ENCODE measurements at places on chromosomes 7 and 10.

GRCh38 chr7:111098926-111099250, 8.0 kb downstream of the LRRN3 start:
- no peak for DNase-seq

DNA sequence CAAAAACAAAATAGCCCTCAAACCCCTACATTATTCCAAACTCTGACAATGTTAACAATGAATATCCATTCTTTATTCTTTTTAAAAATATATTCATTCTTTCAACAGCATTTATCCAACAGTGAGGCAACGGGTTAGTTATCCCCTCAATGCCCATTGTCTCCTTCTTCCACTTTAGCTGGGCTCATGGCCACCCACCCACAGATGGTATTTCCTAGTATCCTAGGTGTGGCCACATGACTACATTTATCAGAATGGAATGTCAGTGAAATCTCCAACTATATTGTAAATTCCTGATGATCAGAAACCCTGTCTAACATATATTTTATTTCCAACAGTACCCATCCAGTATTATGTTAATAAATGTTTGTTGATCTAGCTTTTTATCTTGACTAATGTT, 13.6 kb downstream of the HOXA1 start:
- no peak for DNase-seq

DNA sequence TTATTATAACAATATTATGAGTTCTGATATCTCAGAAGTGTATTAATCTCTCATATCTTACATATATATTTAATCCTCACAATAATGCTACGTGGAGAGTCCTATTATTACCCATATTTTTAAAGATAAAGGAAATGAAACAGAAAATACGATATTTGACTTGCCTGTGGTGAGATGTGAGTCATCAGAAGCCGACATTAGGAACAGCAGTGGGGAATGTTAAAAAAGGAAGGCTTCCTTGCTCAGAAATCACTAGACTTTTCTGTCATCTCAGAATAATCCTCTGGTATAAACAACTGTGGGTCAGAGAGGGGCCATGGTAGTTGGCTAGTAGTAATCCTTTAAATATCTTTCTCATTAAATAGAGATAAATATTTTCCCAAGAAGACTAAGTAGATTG, 402.3 kb upstream of the PCDH15 start:
- no peak for DNase-seq

- no peak for DNase-seq
These were observed 249.7 kb upstream of the IGFBP3 start for GRCh38 chr7:46170792-46171191.

DNA sequence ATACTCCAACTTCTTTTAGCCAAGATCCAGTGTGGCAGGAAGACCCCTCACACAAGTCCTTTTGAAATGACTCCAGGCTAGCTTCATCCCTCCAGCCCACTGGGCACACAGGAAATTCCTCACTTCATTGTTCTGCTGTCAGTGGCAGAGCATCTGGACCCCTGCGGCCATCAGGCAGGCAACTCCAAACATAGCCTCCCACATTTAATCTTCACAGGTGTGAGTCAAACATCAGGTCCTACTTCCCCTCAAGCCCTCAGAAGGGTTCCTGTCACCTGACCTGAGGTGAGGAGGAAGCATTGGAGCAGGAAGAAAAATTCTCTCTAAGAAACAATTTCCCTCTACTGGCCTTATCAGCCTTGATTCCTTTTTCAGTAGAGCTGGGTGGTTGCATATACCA, 51.1 kb upstream of the C1GALT1 start:
- no peak for DNase-seq

DNA sequence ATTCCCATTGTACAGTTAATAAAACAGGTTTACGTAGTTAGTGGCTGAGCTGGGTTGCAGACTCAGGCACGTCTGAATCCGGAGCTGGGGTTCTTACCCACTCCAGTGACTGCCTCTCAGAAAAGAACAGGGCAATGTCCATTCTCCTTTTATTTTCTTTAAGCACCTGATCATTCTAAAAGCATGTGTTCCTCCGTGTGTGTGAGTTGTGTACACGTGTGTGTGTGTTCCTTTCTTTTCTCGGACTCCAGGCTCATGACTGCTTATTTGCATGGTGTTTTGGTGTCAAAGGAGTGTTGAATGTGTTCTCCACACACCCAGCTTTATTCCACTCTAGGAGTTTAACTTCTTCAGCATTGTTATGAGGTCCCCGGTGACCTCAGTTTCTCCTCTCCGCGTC, 260.1 kb downstream of the SNX10 start:
- no peak for DNase-seq

DNA sequence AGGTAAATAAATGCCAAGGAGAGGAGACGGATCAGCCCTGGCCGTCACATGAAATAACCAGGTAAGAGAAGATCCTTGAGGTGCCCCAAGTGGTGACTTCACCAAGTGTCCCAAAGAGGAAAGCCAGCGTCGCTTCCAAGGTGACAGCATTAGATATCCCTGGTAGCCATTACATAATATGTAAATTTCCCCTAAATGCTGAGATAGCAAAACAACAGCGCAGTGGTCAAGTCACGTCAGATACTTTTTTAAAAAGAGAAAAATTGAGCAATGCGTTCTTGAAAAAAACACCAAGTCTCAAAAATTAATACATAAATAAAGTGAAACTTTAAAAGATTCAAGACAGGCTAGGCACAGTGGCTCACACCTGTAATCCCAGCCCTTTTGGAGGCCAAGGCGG, 100.2 kb downstream of the HTR5A start:
- no peak for DNase-seq

DNA sequence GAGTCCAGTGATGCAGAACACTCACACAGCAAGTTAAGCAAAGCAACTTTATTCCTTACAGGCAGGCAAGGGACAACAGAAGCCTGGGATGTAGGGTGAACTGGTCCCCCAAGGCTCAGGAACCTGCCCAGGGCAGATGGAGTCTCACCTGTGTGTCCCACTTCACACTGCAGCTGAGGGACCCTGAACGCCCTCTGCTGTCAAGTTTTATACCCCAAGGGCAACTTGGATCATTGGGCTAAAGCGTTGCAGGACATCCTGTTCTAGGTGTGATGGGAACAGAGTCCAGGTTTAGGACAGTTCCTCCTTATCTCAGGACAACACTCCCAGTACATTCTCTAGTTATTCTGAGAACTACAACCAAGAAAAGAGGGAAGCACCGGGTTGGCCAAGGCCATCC, 49.5 kb upstream of the ZNF746 start:
- DNase-seq: no peak

- DNase-seq: no peak
These were observed 59.1 kb downstream of the ZNF365 start for GRCh38 chr10:62433181-62433692.

DNA sequence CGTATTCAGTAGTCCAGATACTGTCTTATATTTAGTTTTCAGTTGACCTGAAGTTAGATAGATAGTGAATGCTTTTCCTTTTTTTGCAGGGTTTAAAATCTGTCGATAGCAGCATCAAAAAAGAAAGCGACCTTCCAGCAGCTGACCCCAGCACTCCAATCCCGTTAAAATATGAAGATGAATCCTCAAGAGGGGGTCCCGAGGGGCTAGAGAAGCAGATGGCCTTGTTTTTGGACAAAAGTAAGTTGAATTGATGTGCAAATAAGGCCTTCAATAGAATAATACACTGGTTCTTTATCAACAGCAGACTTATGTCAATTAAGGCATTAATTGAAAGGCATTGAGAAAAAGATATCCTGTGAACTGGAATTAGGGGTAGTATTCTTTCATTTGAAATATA, 18.7 kb downstream of the EDRF1 start:
- DNase-seq: no peak

DNA sequence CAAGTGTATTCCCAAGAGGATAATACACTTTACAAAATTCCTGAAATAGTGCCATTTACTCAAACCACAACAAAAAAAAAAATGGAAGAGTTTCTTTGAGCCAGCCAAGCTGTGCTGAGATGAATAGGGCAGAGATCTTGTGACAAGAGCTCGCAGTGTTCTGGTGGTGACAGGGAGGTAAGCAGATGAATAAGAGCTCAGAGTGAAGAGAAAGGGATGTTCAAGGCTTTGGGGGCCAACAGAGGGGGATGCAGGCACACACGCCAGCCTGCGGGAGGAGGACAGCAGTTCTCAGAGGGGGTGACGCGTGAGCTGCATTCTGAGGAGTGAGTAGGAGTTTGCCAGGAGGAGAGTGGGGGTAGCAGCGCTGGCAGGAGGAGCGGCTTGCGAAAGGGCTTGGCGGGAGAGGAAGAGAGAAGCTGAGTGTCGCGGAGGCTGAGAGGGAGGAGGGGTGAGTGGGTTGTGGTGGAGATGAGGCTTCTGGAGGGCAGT, 194.4 kb upstream of the IMMP2L start:
- DNase-seq: no peak

- DNase-seq: no peak
These were observed 42.6 kb downstream of the INPP5A start for GRCh38 chr10:132580143-132580542.

DNA sequence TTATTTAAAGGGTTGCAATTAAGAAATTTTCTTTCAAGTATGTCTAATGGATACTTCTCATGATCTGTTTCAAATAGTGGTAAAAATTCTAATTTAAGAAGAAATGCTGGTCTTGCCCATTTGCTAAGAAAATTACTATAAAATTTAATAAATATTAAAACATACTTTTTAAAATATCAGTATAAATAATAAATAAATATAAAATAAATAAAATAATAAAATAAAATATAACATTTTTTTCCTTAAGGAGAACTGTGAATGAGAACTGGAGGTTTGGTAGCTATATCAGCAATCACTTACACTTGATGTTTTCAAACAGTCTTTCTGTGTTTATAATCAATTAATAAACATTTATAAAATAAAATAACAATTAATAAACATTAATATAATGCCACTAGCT, 266.1 kb downstream of the HGF start:
- no peak for DNase-seq

DNA sequence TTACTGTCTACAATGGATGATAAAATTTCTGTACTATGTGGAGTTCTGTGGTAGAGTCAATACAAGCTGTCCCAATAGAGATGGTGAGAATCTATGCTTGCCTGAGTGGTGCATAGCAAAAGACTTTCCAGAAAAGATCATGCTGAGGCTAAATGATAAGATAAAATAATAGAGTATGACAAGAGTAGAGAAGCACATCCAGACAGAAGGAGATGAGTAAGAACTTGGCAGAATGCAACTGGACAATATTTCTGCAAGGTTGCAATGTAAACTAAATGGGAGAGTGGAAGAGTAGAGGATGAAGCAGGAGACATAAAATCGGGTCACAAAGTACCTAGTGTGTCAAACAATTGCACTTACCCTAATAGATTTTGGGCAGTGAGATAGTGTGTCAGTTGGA, 347.6 kb downstream of the MDFIC start:
- DNase-seq: no peak

DNA sequence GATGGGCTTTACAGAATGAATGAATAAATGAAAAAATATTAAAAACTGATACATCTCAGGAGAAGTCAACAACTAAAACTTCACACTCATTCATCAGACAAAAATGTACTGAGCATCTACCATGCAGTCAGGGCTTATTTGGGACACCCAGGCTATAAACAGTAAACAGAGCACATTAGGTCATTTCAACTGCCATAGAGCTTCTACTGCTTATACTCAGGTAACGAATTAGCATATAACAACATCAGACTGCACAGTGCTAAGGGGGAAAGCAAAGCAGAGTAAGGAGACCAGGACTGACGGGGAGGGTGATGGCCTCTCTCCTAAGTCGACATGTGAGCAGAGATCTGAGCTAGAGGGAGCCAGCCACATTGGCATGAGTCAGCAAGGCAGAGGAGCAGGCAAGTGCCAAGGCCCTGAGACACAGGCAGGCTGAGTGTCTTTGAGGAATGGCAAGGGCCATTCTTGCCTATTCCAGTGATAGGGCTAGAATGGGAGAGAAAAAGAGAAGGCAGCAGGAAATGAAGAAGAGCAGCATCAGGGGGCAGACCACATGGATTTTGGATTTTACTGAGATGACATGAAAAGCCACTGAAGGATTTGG, 528.9 kb downstream of the PARD3 start:
- DNase-seq: no peak

Measured in stimulated activated CD4-positive, alpha-beta T cell treated with anti-CD3 and anti-CD28 coated beads, Interleukin-1b, Interleukin-23, amount 100 ng/mL, for 1 hour (primary cell).